GM19239 (cell line): ENCODE measurements at places on chromosomes 5 and 9.

DNA sequence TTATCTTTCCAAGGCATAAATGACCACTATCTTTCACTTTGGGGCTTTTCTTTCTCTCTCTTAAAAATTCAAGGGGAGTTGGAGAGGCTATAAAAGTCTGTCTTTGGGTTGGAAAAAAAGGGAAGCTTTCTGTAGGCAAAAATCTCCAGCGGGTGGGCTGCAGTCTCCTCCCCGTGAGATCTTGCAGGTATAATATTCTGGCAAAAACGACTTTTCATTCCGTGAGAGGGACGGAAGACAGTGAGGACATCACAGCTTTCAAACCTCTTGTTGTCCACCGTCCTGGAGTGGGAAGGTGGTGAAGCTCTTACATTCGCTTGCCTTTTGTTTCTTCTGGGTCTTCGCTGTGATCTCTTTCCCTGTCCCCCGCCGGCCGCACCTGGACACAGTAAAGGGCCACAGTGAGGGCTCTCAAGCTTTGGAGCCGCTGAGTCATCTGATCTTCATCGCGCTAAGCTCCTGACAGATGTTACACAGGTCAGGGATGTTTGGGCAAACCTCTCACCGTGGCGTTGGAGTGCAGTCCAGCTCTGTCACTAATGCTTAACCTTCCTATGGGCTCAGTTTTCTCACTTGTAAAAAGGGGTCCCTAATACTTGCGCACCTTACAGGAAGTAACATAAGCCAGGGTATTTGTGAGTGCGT is 61.9 kb upstream of the MEGF10 start:
- no peak for DNase-seq

DNA sequence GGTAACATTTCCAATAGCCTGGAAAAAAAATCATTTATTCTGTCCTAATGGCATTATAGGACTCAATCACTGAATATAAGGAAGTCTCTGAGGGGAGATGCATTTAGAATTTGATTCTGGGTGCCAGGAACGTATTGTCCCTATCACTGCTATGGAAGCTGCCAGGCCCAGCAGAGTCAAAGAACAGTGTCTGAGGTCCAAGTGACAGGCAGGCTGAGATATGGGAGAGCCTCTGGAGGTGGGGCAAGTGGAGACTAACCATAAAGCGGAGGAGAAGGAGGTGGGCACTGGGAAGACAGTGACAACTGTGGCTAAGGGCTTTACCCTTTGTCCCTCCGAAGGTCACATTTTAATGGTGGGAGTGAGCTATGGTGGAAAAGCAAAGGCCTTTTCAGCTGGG is 505.5 kb downstream of the CTNND2 start:
- no peak for DNase-seq

DNA sequence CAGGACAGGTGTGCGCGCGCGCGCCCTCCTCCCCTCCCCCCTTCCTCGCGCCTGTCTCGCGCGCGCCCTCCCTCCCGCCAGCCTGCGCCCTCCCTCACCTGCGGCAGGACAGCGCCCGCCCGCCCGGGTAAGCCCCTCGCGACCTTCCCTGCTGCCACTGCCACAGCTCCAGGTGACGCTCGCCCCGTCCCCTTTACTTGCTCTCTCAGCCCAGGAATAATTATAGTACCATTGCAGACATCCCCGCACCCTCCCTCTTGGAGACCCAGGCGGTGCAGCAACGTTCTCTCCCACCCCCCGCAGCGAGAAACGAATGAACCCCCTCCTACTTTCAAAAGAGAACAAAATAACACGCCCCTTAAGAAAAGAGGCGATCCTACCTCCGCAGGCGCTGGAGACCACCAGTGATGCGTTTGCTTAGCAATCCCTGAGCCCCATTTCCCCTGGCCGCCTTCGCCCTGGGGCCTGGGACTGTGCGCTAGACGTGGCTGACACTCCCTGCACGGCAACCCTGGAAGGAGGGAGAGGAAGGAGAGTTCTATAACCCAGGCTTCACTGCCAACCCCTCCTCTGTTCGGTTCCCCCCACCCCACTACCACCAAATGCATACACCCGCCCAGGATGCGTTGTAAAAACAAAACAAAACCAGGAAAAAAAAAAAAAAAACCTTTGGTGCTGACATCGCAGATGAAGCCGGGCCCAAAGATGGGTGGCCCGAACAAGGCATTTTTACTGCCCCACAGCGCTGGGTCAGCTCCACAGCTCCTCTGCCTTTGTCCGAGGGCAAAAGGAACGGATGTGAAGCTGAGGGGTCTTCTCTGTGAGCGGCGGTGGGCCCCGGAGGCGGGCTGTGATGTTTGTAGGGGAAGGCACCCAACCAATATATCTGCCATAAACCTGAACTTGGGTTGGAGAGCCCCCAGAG is 5.6 kb upstream of the PURA start:
- DNase-seq, result no peak

DNA sequence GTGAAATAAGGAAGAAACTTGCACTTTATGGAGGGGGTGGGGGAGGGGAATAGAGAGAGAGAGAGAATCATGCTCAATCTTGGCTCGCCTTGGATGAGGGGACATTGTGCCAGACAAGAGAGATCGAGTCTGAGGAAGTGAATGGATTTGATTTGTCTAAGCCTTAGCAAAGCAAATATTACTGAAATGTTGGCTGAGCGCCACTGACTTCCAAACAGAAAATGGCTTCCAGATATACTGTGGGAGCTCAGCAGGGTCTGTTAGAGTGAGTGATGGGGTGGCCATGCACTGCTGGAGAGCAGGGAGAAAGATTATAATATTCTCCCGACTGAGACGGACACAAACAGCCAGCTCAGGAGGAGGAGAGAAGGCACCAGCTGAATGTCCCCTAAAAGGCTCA is 34.5 kb downstream of the BRINP1 start:
- no peak for DNase-seq

GRCh38 chr9:32015795-32016194 is 368.6 kb upstream of the ACO1 start:
- DNase-seq, result no peak

DNA sequence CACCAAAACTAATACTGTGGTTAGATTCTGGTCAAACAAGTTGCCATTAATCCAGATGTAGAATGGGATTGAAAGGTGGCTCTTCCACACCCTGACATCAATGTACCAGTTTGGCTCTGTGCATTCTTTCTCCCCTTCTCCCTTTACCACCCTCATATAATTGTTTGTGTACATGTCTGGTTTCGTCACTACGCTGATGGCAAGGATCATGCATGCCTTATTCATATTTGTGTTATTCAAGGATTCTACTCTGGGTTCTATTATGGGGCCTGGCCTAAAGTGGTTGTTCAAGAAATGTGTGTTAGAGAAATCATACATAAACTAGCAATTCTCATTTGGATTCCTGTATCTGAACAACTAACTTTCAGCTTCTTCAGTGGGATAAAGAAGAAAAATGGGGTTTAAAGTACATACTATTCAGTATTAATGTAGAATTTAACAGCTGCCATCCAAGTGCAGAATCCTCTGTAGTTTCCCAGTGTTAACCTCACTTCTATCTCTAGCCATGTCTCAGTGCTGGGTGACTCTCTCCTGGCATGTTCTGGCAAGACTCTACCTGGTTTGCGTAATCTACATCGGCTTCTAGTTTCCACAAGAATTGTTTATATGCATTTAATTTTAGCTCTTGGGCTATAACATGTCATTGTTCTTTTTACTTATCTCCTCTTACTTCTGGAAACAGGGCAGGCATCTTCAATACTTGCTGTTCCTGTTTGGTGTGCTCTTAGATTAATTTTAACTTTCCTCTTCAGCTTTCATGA is 27.9 kb upstream of the CDKN2B start:
- no peak for DNase-seq

- DNase-seq, result no peak
Observed at GRCh38 chr5:32017692-32018367, 156.3 kb downstream of the GOLPH3 start.

DNA sequence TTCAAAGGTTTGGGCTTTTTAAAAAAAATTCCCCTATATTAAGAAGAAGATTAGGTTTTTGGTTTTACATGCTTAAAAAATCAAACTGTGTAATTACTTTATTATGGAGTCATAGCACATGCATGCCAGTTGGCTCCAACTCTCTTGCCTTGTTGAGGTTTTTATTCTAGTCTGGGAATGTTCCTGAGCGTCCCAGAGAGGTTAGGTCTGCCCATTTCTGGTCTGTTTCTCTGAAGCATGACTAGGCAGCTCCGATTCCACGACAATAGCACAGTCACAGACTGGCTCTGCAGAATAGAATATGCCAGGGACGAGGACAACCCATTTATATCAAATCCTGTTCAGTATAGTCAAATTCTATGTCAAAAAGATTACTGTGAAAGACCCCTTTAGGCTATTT is 217.0 kb downstream of the PCSK5 start:
- DNase-seq, result no peak

DNA sequence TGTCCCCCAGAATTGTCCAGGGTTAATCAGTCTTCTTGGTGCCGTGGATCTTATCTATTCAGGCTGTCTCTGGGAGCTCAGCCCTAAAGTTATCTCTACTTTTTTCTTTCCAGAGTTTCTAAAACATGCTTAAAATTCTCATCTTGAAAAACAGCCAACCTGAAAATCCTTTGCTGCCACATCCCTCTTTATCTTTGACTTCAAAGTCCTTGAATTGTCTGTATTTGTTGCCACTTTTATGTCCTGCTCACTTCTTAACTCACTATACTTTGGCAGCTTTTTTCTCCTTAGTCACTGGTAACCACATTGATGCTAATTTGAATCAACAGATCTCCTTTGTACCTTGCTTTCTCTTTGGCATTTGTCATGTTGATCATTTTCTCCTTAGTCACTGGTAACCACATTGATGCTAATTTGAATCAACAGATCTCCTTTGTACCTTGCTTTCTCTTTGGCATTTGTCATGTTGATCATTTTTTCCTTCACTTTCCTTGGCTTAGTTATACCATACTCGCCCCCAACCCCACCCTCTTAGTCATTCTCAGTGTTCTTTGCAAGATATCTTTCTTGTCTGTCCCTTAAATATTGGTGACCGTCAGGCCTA is 8.5 kb downstream of the DMXL1 start:
- no peak for DNase-seq

DNA sequence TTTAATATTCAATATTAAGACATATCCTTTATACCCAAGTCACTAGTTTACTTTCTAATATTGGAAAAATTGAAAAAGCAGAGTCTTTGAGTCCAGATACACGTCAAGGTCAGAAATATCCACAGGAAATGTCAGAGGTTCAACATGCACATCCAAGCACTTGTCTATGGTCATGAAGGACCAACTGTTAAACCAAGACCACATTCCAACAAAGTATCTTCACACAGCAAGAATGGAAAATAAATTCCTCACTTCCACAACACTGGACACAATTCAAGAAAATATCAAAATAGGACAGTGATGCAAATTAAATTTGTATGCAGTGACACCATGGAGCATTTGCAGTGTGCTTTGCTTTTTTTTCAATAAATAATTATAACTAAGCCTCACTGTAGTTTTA is 142.5 kb downstream of the GABRB2 start:
- no peak for DNase-seq

DNA sequence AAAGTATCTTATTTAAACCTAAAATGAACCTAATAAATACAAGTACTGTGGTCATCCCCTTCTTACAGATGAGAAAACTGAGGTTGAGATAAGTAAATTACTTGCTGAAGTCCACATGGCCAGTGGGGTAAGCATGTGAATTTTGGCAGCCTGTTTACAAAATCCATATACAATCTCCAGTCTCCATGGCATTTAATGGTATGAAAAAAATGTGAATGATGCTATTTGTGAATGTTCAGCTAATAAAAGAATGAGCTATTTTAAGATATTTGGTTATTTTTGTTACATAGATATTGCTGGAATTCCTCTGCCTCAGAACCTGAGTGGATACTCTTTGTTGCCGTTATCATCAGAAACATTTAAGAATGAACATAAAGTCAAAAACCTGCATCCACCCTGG is 19.3 kb upstream of the GPR150 start:
- DNase-seq, result no peak

DNA sequence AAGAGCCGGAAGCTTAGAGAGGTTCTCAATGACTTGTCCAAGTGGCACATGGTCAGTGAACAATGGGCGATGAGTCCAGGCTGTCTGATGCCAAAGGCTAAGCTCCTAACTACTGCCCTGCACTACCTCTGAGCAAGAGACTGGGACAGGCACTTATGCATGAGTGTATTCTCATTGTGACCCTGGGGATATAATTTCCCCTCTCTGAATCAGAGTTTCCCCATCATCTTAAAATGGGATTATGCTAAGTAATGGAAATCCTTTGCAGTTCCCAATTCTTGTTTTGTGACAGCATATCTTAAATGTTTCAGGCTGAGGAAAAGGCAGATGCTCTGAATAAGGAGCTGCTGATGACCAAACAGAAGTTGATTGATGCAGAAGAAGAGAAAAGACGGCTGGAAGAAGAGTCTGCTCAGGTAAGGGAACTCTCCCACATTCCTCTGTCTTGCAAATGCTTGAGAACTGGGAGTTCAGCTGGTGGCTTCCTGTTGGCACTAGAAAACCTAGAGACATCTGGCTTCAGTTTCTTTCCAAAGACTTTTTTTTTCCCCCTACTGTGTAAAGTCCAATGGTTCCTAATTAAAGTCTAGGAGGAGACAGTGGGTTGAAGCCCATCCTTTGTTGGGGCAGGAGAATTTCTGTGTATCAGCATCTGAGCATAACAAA is 64.1 kb downstream of the GPR21 start:
- no peak for DNase-seq

DNA sequence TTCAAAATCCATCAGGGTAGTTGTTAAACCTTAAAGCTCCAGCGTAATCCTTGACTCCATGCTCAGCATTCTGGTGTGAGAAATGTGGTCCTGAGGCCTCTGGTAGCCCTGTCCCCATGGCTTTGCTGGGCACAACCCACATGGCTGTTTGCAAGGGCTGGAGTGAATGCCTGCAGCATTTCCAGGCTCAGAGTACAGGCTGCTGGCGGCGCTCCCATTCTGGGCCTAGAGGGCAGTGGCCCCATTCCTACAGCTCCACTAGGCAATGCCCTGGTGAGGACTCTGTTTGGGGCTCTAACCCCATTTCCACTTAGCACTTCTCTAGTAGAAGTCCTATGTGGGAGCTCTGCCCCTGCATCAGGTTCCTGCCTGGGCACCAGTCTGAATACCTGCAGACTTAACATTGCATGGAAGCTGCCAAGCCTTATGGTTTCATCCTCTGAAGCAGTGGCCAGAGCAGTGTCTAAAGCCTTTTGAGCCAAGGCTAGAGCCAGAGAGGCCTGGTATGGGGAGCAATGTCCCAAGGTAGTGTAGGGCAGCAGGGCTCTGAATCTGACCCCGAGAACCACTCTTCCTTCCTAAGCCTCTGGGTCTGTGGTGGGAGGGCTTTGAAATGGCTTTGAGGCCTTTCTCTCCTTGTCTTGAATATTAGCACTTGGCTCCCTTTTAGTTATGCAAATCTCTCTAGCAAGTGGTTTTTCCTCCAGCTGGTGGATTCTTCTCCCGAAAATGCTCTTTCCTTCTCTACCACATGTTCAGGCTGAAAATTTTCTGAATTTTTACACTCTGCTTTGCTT is 5.8 kb upstream of the ALDH1A1 start:
- no peak for DNase-seq

- DNase-seq, result no peak
Observed at GRCh38 chr9:752201-752600, 89.3 kb upstream of the DMRT1 start.
